Activated T-helper 1 cell treated with anti-CD3 and anti-CD28 coated beads, Interleukin-12 subunit alpha, Interleukin-12 subunit beta, Interleukin-2, Interleukin-4 antibody, amounts not matched to agents 30 ng/mL and 10 ng/mL and 1 ng/mL, durations not matched to agents 14 hours and 24 hours and 36 hours (primary cell): ENCODE measurements at places on chromosomes 12 and 14. TPM values are rescaled to one million over a fixed set of nuclear protein-coding genes. Genes with fewer than 3 reads are reported as not detected.

DNA sequence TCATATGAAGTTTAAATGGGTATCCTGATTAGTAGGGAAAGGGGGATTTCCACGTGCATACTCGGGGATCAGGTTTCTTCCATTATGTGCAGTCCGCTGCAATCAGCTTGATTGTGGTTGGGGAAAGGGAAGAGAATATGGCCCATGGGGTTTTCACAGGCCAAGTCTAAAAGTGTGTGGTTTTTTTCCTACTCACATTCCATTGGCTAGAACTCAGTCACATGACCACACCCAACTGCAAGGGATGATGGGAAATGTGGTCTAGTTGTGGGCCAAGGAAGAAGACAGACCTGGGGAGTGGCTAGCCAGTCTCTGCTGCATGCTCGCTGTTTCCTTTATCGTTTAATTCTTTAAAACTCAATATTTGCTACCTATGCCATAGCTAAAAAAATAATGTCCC is 105.1 kb downstream of the PRIMA1 start:
- no peak for DNase-seq

ENDOU gene
- not detected in 2 replicates for total RNA-seq

- DNase-seq, result no peak
Observed at GRCh38 chr12:116293687-116294453, 16.4 kb upstream of the MED13L start.

- no peak for DNase-seq
Observed at GRCh38 chr12:12207746-12208145, 59.1 kb downstream of the LRP6 start.

OVCH1 gene
- not detected in 2 replicates for total RNA-seq

- DNase-seq, result peak; percentile 46
Observed at GRCh38 chr12:7113389-7113871, 4.4 kb upstream of the C1RL start.

DNA sequence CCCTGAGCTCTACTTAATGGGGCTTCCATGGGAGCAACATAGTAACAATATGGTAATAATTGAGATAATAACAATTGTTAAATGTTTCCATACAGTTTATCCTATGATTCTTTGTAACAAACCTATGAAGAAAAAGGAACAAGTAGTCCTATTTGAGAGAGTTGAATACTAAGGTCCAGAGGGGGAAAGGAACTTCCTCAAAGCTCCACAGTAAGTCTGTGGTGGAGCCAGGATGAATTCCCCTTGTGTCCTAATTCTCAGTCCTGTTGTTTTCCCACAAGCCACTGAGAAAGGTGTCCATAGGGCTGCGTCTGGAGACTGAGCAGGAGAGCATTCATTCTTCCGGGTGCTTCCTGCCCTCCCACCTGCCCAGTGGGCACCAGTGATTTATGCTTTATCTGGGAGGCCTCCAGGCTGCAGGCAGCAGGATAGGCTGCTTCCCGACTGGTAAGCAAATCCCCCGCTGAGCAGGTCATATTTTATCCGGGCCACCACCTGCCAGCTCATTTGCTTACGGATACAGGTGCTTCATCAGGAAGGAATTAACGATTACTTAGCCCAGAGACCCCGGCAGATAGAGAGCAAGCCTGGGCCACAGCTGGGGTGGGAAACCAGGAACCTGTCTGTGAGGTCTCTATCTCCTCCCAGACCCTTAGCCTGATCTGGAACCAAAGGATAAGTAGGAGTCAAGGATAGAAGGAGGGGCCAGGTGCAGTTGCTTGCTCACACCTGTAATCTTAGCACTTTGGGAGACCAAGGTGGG is 33.9 kb upstream of the FAM222A start:
- DNase-seq, result no peak

HRK gene
- total RNA-seq, result not detected in 2 replicates

GRCh38 chr12:82507686-82508085 is 149.4 kb downstream of the METTL25 start:
- no peak for DNase-seq

ACTN1 gene
- total RNA-seq, result 27.4 and 27.9 TPM in 2 replicates

DNA sequence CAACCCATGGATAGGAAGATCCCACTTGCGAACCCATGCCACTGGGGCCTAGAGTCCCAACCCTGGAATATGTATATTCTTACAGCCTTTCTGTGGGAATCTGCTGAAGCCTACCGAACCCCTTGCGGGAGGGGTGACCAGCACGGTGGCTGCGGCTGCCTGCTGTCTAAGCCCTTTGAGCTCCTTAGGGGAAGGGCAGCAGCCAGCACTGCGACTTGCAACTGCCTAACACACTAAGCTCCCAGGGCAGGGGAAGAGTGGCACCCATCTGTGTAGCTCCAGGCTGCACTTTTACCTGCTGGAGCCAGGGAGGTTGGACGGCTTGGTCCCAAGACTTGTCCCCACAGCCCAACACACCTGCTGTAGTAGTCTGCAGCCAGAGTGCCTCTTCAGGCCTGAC is 1968.7 kb upstream of the FLRT2 start:
- no peak for DNase-seq

GRCh38 chr14:55547650-55548315 is 32.2 kb upstream of the KTN1 start:
- no peak for DNase-seq

DNA sequence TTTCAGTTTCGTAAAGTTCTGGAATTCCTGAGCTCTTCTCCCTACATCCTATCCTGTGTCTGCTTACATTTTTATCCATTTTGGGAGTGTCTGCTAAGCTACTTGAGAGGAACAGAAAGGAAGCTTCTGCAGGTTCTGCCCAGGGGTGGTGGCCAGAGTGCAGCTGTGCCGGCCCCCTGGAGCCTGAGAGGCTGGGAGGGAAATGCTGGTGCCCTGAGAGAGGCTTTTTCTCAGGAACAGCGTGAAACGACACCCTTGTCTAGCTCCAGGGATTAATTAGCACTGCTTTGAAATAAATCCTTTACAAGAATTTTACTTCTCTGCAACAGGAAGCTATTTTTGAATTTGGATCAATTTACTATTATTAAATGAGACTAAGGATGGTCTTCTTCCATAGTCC is 165.4 kb downstream of the SLC15A5 start:
- DNase-seq, result no peak

- no peak for DNase-seq
Observed at GRCh38 chr12:8948701-8949341, 624 bp downstream of the M6PR start.

CCDC196 gene
- not detected in 2 replicates for total RNA-seq

KRT1 gene
- not detected in 2 replicates for total RNA-seq

DNA sequence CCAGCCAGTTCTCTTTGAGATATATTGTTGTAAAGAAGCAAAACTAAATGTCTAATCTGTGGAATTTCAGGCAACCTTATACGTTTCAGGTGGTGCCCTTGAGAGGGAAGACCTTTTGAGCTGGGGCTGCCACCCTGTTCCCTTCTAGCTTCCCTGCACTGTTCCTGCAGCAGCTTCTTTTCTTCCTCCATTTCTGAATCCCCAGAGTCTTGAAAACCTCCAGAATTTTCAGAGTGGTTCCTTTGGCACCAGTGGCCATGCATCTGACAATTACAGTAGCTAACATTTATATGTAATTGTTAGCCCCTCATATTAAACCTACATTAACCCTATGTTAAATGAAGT is 271.3 kb downstream of the ZFP36L1 start:
- DNase-seq, result no peak

GRCh38 chr14:71588576-71589215 is 343.5 kb upstream of the RGS6 start:
- no peak for DNase-seq

- no peak for DNase-seq
Observed at GRCh38 chr12:57735198-57735855, 3.2 kb downstream of the AGAP2 start.

GRCh38 chr14:70804556-70805162 is 4.7 kb downstream of the MAP3K9 start:
- DNase-seq, result no peak

- no peak for DNase-seq
Observed at GRCh38 chr14:89957791-89958190, 2.1 kb downstream of the TDP1 start.

DNA sequence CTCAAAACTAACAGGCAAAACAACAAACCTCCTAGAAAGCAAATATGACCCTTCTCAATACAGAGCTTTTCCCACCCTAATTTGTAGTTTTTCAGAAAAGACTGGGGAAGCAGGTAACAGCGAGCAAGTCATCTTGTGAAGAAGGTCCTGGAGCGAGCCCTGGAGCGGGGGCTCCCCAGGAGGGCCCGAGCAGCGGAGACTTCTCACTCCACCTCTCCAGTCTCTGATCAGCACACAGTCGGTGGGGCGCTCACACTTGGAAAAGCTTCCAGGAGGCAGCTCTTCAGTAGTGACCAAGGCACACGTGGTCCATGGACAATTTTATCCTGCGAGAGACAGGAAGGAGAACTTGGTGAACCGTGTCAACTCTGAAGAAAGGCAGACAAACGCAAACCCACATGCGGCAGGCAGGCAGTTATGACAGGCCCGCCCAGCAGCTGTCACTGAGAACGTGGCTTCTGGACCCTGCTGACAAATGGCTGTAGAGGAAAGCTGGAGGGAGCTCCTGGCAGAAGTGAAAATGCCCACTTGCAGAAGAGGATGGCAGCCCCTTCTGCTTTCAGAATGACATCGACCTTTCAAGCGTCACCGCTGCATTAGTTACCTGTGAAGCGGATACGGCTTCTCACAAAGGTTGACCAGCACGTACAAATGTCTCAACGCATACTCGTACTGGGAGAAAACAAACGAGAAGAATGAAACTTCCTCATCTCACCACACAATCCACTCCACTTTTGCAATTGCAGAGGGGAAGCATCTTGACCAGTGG is 44.2 kb downstream of the LGMN start:
- no peak for DNase-seq

KRT72 gene
- not detected in 2 replicates for total RNA-seq

GRCh38 chr12:49627752-49628360 is 4.5 kb downstream of the PRPF40B start:
- DNase-seq, result no peak

GRCh38 chr14:80455031-80455430 is 243.7 kb upstream of the DIO2 start:
- DNase-seq, result no peak

BLOC1S1 gene
- total RNA-seq, result 62.5 and 64.8 TPM in 2 replicates
